ENCODE measurements at places on chromosomes 2 and 18.

DNA sequence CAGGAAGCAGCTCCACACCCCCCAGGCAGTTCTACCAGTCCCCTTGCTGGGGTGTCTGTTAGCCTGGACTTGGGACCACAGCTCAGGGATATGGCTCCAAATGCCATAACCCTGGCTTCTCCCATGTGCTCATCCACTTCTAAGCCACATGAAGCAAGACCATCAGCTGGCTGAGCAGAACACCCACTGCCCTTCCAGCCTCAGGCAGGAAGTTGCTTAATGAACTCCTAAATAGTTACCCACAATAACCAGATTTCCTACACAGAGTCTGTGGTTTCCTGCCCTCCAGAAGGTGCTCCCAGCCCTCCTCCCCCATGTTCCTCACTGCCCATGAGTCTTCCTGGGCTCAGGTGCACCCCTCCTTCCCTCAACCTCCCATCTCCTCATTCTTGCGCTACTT, 98.3 kb upstream of the EPC2 start:
- no peak for DNase-seq

- no peak for DNase-seq
Measured at GRCh38 chr18:73646772-73647171, 500.9 kb downstream of the FBXO15 start.

DNA sequence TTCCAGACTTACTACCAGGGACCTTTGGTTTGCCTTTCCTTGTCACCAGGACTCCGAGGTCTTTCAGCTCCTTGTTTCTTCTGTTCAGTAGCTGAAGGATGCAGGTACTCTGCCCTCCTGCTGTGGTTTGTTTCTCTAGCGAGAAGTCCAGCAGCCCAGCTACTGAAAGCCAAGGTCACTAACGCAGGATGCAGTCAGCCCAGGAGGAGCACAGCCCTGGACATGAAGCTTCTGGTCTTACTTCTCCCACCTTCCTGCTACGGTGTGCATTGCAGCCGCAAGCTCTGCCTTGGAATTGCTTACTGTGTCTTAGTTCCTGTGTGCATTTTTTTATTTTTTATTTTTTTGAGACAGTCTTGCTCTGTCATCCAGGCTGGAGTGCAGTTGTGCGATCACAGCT, 62.4 kb downstream of the DGKD start:
- DNase-seq, result no peak

- DNase-seq, result no peak
Measured at GRCh38 chr18:7147399-7147798, 29.8 kb upstream of the LAMA1 start.

- no peak for DNase-seq
Measured at GRCh38 chr18:41543815-41544214, 411.2 kb upstream of the PIK3C3 start.

- DNase-seq, result no peak
Measured at GRCh38 chr2:17815468-17816184, 634 bp upstream of the MSGN1 start.

DNA sequence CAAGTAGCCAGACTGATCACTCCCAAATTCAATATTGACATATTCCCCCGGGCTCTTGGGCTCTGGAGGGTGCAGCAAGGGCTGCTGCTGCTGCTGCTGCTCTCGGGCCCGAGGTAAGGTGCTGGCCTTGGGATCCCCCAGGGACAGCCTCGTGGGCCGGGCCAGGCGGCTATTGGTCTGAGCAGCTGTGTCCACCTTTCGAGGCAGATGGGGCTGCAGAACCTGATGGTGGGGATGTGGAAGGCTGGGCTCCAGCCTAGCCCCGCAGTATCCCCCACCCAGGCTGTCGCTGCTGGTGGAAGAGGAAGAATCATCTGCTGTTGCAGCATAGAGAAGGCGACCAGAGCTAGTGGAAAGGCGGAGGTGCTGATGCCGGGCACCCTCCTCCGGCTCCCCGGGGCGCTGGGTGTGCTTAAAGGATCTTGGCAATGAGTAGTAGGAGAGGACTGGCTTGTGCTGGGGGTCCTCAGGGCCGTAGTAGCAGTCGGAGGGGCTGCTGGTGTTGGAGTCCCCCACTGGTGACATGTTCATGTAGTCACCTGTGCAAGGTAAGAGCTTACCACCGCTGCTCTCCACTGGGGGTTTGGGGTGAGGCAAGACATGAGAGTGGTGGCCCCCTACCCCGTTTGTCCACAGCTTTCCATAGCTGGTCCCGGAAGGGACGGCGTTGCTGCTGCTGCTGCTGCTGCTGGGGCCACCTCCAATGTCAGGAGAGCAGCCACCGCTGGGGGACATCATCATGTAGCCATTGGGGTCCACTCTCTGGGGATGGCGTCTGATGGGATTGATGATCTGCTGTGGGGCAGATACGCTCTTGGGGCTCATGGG, 3.4 kb downstream of the IRS1 start:
- DNase-seq, result no peak

GRCh38 chr2:153871231-153872221, at the start of gene GALNT13:
GALNT13 (plus strand) TSS chr2:153871922.
- no peak for DNase-seq

- DNase-seq, result no peak
Measured at GRCh38 chr18:30920757-30921156, 121.8 kb downstream of the DSC3 start.

- DNase-seq, result no peak
Measured at GRCh38 chr2:6841537-6842287, 24.0 kb downstream of the CMPK2 start.

DNA sequence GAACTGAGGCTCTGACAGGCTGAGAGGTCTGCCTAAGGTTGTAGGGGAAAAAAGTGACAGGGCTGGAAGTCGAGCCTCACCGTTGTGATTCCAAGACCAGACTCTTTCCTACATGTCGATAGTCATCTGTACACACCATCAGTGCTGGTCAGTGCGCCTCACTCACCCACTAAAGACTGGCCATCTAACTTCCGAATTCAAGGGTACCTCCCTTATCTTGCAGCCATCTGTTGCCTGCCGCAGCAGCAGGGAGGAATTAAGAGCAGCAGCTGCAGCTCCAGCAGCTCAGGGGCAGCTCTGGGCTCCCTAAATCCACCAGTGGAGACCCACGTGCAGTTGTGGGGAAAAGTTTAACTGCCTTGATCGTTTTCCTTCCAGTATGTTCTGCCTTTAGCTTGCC, 32.6 kb upstream of the GPR39 start:
- no peak for DNase-seq

DNA sequence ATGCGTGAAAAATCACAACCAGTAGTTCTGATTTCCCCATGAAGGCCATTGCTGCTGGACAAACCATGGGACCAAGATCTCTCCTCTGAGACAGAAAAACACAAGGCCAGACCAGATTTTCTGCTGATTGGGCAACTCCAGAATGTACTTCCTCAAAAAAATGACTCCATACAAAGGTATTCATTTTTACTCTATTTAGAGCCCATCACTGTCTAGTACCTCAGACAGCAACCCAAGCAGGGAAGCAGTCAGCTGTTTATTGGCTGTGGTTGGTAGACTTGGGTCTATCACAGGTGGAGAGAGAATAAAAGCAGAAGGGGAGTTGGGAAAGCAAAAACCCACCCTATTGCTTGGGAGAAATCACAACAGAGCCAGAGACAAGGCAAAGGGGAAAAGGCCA, 219.9 kb downstream of the PIK3C3 start:
- no peak for DNase-seq

- no peak for DNase-seq
Measured at GRCh38 chr2:213232649-213233437, 51.4 kb upstream of the SPAG16 start.

DNA sequence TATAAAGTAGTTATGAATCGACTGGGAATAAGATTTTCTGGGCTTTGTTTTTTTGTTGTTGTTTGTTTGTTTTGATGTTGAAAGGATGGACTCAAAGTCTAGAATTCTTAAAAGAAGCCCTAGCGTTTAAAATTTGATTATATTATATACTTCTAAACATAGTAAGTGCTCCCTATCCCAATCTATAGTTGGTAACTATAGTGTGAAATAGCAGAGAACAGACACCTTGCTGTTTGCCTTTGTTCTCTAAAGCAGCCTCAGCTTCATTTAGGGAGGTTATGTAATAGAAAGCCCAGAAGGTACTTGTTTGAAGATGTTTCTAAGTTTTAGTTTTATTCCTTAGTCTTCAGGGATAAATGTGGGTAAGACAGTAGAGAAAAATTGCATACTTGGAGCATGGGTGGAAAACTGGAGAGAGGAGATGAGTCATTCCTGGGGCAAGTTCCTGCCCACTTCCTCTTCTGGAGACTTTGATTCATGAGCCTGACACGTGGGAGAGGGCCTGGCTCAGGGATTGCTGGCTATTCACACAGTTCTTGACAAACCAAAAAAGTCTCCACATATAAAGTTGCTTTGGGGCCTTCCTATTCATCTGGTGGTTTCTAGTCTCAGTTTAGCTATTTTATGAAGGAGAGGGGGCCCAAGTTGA, 131.9 kb downstream of the MYO1B start:
- no peak for DNase-seq

GRCh38 chr18:23433360-23433759, 19.7 kb upstream of the RIOK3 start:
- no peak for DNase-seq

DNA sequence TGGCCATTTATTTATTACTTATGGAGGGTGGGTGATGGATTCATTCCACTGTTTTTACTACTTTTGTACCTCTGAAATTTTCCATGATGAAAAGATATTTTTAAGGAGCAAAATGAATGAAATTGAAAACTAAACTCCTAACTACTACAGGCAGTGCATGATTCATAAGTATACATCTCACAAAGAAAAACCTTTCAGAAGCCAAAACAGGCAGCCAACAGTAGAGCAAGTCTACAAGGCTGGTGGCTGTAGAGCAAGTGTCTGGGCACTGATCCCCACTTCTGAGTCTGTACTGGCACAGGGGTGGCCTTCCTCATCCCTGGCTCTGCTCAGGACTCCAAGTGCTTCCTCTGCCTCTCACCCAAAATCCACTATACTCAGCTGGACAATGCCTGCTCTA, 8.2 kb upstream of the RMP24 start:
- DNase-seq, result no peak

- no peak for DNase-seq
Measured at GRCh38 chr2:233179848-233180366, 71.6 kb upstream of the ATG16L1 start.

- DNase-seq, result no peak
Measured at GRCh38 chr2:144443837-144444817, 75.8 kb downstream of the ZEB2 start.

DNA sequence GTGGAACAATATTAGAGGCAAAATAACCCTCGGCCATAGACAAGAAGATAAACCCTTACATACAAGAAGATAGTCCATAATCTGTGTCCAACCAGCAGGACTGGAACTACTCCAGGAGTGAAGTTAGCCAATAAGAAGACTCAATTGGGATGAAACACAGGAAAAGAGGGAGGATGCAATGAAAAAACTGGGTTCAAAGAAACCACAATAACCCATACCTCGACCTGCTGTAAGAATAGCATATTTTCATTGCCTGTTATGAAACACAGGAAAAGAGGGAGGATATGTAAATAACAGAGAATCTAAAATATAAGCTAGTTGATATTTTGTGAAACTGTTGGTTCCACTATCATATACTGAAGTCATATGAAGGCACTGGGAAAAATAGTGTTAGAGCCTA, 87.1 kb upstream of the CSRNP3 start:
- DNase-seq, result no peak

DNA sequence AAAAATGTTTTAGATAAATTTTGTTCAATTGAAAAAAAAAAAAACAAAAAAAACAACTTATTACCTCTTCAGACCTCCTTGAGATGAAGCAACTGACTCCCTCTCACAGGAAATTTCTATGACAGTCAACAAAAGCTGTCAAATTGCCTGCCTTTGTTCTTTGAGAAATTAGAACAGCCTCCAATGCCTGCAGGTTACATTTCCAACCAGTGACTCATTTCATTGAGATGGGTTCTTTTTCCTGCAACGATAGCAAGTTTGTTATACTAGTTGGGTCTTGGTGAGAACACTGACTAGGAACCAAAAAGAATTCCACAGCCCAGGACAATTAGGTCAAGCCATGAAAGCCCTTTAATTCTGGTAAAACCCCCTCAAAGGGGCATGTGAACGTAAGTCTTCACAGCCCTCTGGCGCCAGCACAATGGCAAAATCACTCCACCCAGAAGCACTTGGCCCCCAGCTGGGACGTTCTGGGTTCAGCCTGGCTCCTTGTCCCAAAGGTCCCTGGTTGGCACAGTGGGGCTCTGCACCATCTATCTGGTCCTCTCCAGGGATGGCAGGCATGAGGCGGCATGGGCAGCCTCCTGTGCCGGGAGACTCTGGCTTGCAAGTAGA, 87.0 kb downstream of the SPP2 start:
- no peak for DNase-seq

GRCh38 chr18:38792731-38793130, 1227.1 kb upstream of the CELF4 start:
- DNase-seq, result no peak

DNA sequence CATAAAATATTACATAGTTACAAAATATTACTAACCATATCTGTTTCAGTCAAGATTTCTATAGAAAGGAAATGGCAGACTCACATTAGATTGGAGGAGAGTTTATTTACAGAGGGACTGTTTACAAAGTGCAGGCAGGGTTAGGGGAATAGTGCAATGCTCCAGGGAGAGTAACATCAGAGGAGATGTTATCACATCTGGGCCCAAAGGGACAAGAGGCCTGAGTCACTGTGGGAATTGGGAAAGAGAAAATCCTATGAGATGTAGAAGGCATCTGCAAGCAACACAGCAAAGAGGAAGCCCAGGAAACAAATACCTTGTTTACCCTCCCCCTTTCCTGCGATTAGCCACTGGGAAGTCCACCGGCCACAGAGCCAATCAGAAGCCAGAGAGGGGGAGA, 227.3 kb upstream of the TANK start:
- DNase-seq, result no peak

DNA sequence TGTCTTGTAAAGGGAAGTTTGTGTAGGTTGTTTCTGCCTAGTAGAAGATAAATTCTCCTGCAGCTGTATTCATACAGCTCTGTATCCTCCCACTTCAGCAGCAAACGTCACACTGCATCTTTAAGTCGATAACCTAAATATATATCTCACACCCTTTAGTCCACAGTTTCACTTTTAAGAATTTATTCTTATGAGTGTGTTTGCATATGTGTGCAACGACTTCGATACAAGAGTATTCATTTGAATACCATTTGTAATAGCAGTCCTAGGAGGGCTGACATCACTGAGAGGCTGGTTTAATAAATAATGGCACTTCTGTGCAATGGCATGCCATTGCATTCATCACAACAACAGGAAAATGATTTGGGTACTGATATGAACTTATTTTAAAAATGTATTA, 63.8 kb upstream of the MSH6 start:
- DNase-seq, result no peak

DNA sequence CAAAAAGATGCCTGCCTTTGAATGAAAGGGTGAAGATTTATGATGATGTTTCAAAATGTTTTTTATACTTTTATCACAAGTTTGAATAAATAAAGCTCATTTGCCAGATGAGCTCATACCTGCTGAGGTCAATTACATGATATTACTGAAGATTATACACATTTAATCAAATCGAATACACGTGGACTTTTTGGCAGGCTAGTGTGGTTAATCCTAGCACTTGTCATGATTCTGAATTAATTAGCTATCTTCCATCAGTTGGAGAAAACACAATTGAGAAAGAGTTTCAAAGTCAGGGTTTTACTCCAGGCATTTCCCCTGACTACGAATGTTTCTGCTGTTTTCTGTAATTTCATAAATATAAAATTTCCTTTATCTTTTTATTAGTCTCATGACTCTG, 54.4 kb downstream of the LRPPRC start:
- no peak for DNase-seq

- DNase-seq, result no peak
Measured at GRCh38 chr2:233463586-233463985, 103.0 kb downstream of the USP40 start.

GRCh38 chr2:53660886-53661285, 106.7 kb upstream of the CHAC2 start:
- no peak for DNase-seq
